ENCODE measurements at places on chromosomes 3 and 15.

DNA sequence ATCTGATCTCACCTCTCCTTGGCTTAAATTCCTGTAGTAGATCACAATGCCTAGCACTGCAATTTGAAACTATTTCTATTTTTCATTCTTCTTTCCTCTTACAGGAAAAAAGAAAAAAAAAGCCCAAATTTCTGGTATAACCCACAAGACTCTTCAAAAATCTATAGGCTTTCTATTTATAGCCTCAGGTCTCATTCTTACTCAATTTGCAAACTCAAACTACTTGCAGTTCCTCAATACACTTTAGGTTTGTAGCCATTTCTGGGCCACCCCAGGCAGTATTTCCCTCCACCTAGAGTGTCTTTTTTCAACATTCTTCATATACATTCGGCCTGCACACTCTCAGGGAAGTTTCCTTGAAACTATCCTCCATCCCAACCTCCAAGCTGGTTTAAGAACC, 169.0 kb downstream of the TBC1D5 start:
- no peak for DNase-seq

- no peak for DNase-seq
Observed at GRCh38 chr3:112579232-112579631, 17.4 kb downstream of the SLC35A5 start.

DNA sequence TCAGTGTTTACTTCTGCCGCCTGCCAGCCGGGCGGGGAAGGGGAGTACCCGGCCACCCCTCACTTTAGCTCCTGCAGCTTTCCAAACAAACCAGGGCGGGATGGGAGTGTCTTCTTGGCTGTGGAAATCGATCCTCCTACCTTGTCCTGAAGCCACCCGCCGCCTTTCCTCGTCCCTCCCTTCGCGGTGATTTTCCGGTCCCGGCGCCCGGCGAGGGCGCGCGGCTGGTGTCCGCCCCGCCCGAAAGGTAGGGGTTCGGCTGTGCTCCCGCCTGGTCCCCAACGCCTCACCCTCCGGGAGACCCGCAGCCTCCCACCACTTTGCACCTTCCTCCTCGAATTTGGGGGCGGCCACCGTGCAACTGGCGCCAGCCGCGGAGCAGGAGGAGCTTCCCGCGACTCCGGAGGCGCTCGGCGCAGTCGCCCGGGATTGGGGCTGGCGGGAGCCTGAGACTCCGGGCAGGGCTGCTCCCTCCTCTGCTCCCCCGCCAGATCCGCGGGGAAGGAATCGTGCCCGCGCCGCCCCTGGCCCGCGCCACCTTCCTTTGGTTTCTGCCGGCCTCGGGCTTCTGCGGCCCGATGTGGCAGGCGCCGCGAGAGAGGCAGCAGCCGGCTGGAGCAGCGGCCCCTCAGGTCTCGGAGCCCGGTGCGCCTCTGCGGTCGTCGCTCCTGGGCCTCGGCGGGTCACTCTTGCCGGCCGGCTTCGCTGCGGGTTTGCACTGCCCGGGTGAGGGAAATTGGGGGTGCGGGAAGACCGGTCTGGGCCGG, 30.7 kb upstream of the ST3GAL6 start:
- DNase-seq: peak; percentile 66

GRCh38 chr15:58957101-58957973, 23.9 kb upstream of the SLTM start:
- no peak for DNase-seq

DNA sequence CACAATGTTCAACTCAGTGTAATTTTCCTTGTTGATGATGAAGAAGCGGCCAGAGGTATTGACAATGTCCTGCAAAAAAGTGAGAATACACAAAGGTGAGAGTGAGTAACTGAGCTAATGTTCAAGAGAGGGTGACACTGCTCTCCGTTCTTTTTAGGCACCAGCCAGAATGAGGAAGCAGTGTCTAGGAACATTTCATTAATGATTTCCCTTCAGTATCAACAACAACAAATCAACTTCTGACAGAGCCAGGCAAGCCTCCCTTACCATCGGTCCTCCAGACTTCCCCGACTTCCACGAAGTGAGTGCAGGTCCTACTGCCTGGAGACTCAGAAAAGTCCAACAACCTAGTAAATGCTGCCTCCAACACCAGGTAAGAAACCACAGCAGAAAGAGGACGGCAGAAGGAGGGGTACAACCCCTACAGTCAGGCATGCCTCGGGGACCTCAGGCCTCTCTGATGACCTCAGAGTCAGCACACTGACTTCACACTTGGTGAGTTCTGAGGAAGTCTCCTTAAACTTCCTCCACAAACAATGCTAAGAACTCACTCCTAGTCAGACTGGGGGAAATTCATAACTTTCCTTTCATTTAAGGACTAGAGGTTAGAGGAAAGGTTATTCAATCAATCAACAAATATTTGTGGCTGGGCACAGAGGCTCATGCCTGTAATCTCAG, 62.7 kb downstream of the NPTN start:
- DNase-seq: no peak

DNA sequence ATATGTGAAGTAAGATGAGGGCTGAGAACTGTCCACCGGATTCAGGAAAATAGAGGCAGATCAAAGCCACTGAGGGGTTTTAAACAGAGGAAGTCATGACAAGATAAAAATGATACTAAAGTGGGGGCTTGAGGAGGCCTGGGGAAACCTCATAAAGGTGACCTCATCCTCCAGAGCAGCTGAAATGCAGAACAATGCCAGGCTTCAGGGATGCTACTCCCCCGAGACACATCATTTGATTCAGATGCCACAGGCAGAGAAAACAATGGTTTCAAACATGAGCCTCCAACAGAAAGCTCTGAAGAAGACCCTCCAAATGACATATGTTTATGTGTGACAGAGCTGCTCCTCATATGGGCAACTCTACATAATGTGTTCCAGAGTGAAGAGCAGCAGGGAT, 6.4 kb downstream of the CFAP20DC start:
- no peak for DNase-seq

GRCh38 chr15:80579611-80580010, 115.5 kb upstream of the ABHD17C start:
- no peak for DNase-seq

DNA sequence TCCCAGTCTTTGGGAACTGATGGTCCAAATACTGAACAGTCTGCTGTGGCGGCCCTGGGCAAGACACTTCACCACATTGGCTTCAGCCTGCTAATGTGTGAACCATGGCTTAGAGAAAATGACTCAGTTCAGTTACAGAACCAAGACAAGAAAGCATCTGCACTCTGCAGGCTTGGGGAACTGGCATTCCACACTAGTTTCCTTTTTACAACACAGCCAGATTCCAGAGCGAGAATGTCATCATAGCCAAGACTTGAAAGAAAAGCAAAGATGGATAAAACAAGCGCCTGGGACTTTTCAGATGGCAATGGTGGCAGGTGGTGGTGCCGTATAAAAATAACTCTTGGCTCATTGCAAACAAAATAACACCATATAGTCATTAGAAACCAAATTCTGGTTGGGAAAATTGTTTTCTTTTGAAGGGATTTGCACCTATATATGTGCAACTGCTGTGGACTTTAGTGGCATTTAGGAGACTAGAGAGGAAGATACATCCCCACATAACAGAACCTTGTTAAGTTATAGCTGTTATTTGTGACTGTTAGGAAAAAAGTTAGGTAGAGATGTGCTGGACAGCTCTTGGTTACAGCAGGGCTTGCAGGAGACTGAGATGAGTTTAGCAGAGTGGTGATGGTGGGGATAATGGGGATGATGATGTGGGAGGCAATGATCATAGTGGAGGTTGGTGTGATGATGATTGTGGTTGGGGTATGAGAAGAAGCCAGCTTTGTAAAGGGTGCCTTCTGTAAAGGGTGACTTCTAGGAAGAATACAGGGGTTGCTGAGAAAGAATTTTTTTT, 273.6 kb downstream of the THRB start:
- peak; percentile 53 for DNase-seq

- DNase-seq: no peak
Observed at GRCh38 chr3:153513236-153513635, 351.2 kb downstream of the RAP2B start.

- no peak for DNase-seq
Observed at GRCh38 chr3:178382449-178383061, 153.7 kb upstream of the KCNMB2 start.

DNA sequence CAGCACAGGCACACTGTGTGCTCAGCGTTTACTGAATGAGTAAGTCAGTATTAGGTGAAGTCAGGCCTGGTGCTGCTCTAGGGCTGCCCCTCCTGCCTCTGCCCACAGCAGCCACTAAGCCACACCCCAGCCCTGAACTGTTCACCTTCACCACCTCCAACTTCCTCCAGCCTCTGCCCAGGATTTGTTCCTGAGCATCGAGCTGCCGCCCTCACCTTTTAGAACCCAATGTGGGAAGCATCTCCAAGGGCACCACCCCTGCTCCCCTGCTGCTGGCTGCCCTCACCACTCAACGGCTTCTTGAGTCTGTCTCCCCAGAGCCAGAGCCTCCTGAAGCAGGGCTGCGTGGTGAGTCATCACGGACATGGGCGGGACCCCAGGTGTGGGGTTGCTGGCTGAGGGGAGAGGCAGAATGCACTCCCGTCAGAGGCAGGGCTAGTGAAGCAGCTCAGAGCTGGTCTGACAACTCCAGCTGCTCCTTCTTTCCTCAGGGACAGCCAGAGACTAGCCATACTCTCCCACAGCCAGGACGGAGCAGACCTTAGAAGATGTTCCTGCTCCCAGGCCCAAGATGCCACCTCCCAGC, 5.8 kb downstream of the HYAL2 start:
- DNase-seq: no peak
